ENCODE measurements at places on chromosomes 7 and 10.

DNA sequence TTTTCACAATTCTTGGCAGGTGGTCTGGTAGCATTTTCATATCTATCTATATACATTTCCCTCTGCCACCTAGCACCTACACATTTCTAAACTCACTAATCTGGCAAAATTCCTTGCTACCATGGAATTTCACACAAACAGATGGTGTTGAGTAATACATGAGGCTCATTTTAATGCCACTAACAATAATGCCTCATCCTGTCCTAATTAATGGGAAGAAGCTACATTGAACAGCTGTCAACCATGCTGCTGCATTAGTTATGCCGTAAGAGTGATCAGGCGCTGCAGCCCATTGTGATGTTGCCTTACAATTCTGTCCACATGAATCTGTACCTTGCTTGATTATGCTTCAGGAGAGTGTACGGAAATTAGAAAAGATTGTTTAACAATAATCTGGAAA lies 23.2 kb downstream of the COL1A2 start:
- DNase-seq, result no peak

DNA sequence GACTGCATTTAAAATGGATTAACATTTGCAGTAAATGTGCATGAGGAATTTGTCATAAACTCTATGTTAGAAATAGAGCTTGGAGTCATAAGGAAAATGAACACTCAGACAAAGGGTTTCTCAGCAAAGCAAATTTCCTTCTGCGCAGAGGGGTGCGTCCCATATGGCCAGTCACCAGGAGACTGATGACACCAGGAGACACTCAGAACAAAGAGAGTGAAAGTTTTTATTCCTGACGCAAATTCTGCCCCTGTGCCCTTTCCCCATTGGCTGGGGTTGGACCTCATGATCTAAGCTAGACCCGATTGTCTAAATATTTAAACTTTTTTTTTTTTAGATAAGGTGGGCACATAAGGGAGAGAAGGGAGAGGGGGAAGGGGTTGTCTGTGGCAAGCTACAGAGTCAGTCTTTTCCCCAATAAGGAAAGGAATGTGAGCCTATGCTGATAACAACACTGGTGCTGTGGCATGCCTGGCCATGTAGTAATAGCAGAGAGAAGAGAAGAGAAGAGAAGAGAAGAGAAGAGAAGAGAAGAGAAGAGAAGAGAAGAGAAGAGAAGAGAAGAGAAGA lies 202.0 kb downstream of the POM121L12 start:
- DNase-seq, result no peak

GRCh38 chr7:155805826-155806095 lies 6.5 kb downstream of the SHH start:
- no peak for DNase-seq

DNA sequence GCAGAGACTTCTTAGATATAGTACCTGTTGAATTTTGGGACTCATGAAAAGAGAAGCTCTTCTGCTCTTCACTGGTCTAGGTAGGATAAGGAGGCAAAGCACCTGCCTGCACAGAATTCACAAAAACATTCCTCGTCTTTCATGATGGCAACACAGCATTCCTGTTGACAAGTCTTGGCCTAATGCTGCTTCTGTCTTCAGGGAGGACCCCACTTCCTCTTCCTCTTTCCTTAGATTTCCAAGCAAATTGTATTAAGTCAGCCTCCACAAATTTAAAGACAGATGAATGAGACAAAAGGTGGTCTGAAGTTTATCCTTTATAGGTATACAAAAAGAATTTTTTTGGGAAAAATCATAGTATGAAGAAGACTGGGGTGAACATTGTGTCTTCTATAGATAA lies 64.9 kb downstream of the DNAJB9 start:
- DNase-seq, result no peak

GRCh38 chr10:17453373-17454091 lies 863 bp downstream of the ST8SIA6 start:
- DNase-seq, result peak; percentile 46

- no peak for DNase-seq
These were observed 48.2 kb upstream of the CREB5 start for GRCh38 chr7:28364082-28364481.

GRCh38 chr7:37527109-37527508 lies 78.4 kb upstream of the ELMO1 start:
- no peak for DNase-seq

DNA sequence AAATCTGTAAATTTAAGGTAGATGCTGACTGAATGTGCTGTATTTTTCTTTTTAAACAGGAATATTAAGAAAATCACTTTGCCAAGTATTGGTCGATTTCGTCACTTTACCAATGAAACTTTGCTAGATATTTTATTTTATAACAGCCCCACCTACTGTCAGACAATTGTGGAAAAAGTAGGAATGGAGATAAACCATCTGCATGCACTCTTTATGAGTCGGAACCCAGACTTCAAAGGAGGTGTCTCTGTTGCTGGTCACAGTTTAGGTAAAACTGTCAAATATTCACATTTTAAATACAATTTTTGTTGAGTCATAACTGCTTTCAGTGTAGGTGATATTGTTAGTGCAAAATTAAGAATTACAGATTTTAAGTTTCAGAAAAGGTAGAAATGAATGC lies 25.2 kb downstream of the SEC23IP start:
- DNase-seq, result no peak

DNA sequence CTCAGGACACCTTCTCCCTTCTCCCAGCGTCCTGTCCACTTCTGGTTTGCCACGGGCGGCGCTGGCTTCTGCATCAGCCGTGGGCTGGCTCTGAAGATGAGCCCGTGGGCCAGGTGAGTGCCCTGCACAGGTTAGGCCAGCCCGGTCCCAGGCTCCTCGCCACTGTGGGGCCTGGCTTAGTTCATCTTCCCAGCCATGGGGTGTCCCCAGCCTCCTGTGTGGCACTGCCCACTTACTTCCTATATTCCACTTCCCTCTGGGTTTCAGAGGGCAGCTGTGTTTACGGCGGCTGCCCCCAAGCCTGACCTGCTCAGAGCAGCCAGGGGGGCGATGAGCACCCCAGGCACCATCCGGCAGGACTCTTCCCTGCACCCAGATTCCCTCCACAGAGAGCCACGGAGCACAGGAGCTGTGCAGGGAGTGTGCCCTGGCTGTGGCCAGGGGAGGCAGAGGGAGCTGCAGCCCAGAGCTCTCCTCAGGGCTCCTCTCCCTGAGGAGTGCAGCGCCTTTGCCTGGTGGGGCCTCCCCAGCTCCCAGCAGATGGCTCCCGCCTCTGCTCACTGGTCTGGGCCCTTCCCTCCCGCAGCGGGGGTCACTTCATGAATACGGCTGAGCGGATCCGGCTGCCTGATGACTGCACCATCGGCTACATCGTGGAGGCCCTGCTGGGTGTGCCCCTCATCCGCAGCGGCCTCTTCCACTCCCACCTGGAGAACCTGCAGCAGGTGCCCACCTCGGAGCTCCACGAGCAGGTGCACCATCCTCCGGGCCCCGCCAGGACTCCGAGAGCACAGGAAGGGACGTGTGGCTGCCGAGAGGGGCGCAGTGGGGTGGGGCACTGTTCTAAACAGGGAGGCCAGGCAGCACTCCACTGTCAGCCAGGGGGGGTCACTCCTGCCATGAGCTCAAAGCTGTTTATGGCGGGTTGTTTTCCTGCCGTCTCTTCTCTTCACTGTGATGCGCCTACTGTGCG lies 6.4 kb downstream of the LFNG start:
- DNase-seq, result no peak

DNA sequence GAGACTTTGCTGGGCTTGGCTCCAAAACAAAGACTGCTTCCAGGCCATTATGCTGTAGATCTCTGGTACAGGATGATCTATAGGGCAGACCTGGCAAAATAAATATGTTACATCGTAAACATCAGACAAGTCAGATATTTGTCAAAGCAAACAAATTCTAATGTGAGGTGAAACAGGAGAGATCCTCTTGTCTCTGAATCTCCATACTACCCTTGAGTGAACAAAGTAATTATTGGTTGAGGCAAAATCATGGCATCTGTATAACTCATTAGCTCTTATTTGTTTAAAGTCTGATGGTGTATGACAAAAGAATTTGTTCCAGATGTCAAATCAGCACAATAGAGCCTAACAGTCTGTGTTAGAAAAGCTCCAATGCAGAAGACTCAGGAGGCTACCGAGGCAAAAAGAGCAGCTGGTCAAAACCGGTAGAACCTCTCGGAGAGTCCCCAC lies 1291.5 kb downstream of the TYW1 start:
- DNase-seq, result no peak

- no peak for DNase-seq
These were observed 57.0 kb downstream of the SHTN1 start for GRCh38 chr10:116947841-116948529.

- no peak for DNase-seq
These were observed 115.3 kb downstream of the PTPN20 start for GRCh38 chr10:47026301-47027107.

GRCh38 chr10:126081841-126082466 lies 185.6 kb downstream of the FANK1 start:
- DNase-seq, result no peak

- no peak for DNase-seq
These were observed 213.9 kb downstream of the CREB5 start for GRCh38 chr7:28626221-28626620.

GRCh38 chr10:43120929-43121314 lies 17.3 kb upstream of the CSGALNACT2 start:
- DNase-seq, result peak; percentile 10

DNA sequence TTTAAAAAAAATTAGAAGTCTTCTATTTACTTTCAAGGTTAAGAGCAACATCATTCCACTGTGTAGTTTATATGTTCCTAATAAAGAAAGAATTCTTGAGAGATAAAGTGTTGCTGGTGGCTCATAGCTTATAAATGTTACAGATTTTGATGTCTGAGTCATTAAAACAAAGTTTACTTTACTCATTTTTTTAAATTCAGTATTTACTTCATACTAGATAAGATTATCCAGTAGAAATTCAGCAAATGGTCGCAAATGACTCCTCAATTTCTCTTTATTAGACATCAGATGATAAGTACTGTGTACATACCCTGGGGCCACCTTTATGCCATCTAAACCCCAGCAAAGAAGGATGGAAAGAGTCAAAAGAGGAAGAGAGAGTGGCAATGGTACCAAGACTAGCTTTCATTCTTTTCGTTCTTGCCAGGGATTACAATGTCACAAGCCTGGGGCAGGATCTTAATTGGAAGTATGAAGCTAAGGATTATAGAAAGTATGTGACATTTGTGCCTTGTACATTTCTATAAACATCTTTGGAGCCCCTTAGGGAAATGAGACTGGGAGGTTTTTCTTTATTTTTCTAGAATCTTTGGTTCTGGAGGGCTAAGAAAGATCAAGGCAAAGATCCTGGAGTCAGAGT lies 206.1 kb downstream of the CHRM2 start:
- DNase-seq, result no peak

DNA sequence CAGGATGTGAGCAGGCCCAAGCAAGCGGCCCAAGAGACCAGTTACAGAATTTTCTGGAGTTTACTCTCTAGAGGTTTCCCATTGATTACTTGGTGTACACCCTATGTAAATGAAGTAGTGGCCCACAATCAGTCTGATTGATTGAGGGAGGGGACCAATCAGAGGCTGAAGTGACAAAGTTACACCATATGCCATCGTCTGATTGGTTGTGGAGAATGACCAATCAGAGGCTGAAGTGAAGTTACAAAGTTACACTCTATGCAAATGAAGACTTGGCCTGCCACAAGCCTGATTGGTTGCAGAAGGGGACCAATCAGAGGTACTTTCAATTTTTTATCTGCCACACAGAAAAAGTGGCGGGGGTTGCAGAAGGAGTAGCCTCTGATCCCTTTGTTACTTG lies 83.7 kb downstream of the KIF20B start:
- DNase-seq, result no peak

DNA sequence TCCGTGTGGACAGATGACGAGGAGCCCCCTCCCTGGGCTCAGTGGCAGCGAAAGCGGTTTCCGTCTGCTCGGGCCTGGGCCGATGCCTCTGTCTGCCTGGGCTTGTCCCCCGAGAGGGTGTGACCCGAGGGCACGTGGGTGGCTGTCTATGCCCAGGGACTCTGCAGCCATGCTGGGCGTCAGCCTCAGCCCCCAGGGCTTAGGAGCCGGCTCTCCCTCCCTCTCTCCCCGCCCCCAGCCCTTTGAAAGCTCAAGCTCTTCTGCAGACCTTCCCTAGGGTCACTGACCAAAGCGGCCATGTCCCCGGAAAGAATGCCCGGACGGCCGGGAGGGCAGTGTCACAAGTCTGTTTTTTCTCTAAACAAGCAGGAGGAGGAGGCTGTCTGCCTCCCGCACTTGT lies 7.1 kb downstream of the MICALL2 start:
- no peak for DNase-seq

- DNase-seq, result no peak
These were observed 350.4 kb downstream of the RPS24 start for GRCh38 chr10:78384049-78384431.

DNA sequence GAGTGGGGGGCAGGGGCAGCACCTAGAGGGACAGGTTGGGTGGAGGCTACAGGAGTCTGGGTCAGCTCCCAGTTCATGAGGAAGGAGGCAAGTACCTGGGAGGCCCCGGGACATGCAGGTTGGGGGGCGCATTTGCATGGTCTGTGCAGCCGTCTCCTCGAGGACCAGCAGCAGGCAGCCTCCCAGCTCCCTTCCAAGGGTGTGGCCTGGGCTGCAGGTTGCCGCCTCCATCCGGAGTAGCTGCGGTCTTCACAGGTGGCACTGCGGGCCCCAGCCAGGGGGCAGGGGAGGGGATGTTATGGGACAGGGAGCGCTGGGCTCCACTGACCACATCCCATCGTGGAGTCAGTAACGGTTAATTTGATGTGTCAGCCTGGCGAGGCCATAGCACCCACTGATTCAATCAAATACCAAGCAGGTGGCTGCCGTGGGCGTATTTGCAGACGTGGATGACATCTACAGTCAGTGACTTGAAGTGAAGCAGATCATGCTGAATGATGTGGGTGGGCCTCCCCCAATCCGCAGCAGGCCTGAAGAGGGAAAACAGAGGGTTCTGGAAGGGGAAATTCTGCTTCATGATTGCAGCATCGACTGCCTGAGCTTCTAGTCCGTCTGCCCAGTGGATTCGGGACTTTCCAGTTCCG lies 81.6 kb downstream of the PRKAG2 start:
- peak; percentile 65 for DNase-seq

GRCh38 chr10:13422800-13423199 lies 74.7 kb upstream of the SEPHS1 start:
- no peak for DNase-seq

DNA sequence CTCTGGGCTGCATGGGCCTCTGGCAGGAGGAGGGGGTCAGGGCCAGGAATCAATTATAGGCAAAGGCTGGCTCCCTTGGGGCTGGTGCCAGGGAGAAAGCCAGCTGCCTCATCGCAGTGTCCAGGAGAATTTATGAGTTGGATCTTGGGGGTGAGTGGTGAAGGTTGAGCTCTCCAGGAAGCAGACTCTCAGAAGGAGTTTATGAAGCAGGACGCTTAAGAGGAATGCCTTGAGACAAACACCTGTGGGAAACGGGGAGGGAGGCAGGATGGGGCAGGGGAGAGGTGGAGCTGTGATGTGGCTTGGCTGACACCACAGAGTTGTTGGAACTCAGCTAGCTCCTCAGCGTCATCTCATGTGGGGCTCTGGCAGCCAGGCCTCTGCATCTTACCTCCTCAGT lies 428.5 kb downstream of the RPS24 start:
- no peak for DNase-seq

Data from stimulated activated CD4-positive, alpha-beta T cell treated with anti-CD3 and anti-CD28 coated beads, Interleukin-12 subunit alpha, Interleukin-12 subunit beta, amount 100 ng/mL, for 4 hours (primary cell).